ENCODE measurements at places on chromosomes 6 and 20.
A peak's percentile ranks its signal among the peaks of the same experiment; 100 is the strongest.

- DNase-seq: no peak
These were observed 304.2 kb upstream of the RNF217 start for GRCh38 chr6:124658053-124658452.

- DNase-seq: no peak
These were observed 28.1 kb upstream of the QKI start for GRCh38 chr6:163386329-163386908.

- no peak for DNase-seq
These were observed 90.7 kb downstream of the COL21A1 start for GRCh38 chr6:56156643-56157042.

GRCh38 chr20:20734475-20734948, 22.1 kb upstream of the RALGAPA2 start:
- DNase-seq: no peak

DNA sequence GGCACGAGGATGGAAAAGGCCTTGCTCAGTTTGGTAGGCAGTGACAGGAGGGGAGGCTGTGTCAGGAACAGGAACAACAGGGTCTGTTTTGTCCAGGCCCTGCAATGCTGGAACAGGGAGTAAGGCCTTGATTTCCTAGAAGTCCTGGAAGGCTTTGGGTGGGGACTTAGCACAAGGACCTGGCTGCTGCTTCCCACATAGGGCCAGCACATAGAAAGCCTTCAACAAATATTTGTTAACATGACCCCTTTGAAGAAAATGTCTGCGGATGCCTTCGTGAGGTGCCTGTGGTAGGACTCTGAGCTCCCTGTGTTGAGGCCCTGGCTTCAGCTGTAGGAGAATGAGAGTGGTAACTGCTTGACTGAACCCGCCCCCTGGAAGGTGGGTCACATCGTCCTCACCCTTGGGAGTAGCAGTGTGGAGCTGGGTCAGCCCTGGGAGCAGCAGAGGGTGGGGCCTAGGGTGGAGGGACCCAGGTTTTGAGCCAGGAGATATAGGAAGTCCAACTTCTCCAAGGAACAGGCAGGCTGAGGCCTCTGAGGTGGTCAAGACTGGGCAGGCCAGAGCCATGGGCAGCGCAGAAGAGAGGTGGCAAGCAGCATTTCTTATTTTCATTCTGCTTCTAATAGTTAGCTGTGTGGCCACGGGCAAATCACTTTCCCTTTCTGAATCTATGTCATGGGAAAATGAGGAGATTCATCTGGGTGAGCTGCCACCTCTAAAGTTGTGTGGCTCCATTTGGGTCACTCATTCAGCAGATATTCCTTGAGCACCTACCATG, 50.0 kb downstream of the CNBD2 start:
- DNase-seq: no peak

GRCh38 chr6:113642714-113643406, 214.3 kb upstream of the MARCKS start:
- peak; percentile 29 for DNase-seq

- DNase-seq: peak; percentile 15
These were observed 89.1 kb upstream of the PHACTR3 start for GRCh38 chr20:59515013-59515905.

GRCh38 chr6:35090734-35091133, 50.4 kb downstream of the TCP11 start:
- no peak for DNase-seq

GRCh38 chr6:108578595-108579327, 18.0 kb downstream of the FOXO3 start:
- DNase-seq: no peak

DNA sequence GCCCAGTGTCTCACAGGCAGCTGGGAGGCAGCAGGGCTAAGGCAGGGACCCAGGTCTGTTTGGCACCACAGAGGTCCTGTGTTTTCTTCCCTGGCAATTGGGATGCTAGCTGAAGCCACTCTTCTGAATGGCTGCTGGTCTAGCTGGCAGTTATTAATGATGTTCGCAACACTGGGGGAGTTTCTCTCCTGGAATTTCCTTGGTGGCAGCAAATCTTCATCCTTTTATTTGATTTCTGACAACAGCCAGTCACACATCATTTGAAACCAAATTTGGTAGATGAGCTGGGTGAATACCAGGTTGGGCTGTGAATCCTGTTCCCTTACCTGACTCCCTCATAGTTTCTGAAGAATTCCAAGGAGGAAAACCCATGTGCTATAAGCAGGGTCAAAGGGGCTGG, 40.8 kb upstream of the SLC4A11 start:
- no peak for DNase-seq

DNA sequence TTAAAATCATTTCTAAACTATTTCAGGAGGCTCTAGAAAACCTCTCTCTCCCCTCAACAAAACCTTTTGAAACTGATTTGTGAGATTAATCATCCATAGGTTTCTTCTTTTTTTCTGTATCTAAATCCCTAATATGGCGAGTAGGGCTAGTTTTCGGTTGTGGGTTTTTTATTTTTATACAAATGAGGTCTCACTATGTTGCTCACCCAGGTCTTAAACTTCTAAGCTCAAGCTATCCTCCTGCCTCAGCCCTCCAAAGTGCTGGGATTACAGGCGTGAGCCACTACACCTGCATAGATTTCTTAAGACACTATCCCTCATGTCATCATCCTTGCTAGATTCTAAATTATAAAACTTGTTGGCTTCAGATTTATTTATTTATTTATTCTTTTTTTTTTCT, 43.9 kb downstream of the ORC3 start:
- no peak for DNase-seq

DNA sequence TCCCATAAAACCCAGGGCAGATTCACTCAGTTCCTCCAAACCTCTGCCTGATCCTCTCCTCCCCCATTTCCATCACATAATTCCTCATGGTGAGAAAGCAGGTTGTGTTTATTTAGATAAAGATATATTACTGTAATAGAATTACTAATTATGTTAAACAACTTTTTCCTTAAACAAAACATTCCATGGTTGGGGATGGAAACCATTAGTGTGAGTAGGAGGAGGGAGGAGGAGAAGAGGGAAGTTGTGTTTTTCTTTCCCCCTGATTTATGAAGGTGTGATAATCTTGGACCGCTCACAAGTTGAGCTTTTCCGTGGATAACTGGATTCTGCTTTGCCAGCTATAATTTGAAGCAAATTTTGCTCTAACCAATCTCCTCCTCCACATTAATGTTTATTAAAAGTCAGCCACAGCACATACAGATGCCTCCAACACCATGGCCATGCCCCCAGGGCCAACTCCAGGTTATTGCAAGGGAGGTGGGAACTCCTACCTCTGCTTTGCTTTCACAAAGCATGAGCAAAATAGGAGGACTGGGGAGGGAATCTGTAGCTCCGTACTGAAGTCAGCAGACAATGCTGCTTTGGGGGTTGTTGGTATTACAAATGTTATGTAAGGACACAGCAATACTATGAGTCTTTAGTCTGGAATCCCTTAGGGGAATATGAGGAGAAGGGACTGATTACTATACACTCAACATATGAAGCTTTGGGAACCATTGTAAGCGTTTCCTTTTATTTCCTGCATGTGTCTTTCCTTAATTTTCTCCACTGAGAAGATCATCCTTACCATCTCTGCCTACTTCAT, 542.0 kb downstream of the DHX35 start:
- DNase-seq: no peak

GRCh38 chr6:12844284-12845223, 128.0 kb downstream of the PHACTR1 start:
- peak; percentile 56 for DNase-seq

DNA sequence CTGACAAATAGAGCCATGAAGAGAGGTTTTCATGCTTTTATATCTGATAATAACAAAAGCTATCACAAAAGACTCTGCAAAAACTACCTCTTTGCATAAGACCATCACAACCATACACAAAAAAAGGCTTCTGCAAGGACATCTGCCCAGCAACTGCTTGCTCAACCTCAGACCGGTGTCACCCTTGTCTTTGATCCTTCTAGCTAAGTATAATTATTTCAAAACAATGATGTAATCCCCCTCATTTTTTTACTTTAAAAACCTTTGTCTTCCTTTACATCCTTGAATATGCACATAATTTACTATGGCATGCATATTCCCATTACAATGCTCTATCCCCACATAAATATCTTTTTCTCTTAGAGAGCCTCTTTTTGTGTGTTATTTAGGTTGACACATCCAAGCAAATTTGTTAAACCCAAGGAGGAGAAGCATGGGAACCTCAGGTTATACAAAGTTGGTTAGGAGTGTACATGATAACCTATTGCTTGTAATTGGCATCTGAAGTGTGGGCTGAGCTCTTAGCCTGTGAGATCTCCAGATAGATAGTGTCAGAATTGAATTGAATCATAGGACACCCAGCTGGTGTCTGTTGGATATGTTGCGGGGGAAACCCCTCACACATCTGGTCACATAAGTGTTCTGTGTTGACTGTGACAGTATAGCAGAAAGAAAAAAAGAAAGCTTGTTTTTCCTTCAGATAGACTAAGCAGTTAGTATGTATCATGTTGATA, 20.7 kb upstream of the CGA start:
- DNase-seq: peak; percentile 4

- no peak for DNase-seq
These were observed 1108.2 kb upstream of the GJE1 start for GRCh38 chr6:141024526-141024925.

- peak; percentile 53 for DNase-seq
These were observed 654.5 kb upstream of the PTCHD4 start for GRCh38 chr6:48765352-48765961.

DNA sequence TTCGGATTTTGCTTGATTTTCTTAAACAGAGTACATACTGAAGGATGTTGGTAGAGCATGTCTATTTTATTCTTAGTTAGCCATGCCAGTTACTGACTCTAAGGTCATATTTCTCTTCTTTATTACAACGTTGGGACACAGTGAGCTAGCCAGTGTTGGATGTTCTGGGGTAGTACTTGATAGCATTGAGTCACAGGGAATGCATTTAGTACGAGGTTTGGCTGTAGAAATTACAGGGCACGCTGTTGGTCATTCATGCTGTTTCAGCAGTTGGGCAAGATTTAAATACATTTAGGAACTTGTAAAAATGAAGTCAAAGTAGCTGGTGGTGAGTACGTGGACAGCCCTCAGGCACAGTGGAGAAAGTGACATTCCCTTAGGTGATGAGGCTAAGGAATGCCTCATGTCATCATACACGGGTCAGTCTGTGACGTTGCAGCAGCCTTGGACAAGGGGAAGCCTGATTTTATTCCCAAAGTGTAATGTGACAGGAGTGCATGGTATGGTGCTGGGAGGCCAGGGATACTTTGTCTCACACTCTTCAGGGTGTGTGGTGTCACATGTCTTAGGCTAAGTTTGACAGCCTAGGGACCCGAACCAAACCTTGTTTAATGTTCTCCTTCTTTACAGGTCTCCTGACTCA, 57.7 kb upstream of the SLC22A1 start:
- no peak for DNase-seq

- no peak for DNase-seq
These were observed 536 bp upstream of the MTFR2 start for GRCh38 chr6:136250686-136251008.

GRCh38 chr6:72955666-72956065, 269.6 kb downstream of the KHDC1L start:
- DNase-seq: no peak

GRCh38 chr20:20367575-20368417, at the start of gene INSM1:
INSM1 (plus strand) TSS chr20:20368104; CDS start chr20:20368268, 164 bp downstream.
- DNase-seq: no peak

- DNase-seq: no peak
These were observed 21.4 kb downstream of the JARID2 start for GRCh38 chr6:15267221-15267620.

All from NAMALWA (cell line).